ENCODE measurements at places on chromosomes 13 and 19.

DNA sequence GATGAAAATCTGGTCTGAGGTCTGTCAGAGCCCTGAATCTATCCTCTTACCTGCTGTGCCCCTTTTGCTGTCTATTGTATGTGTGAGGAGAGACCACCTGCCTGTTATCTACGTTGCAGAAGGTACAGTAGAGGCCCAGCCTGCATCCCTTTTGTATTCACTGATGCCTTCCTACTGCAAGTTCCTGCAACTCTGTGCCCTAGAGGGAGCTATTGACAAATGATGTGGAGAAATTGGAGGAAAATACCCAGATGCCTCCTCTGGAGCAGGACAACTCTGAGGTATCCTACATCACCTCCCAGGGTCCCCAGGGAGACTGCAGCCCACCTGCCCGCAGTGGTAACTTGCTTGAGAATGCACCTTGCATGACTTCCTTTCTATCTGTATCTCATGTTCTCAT is 33.7 kb downstream of the SIAH3 start:
- DNase-seq = no peak

- DNase-seq = peak; percentile 54
Measured at GRCh38 chr13:102680842-102681740, 13.8 kb downstream of the METTL21C start.

- no peak for DNase-seq
Measured at GRCh38 chr13:102856557-102856956, 10.7 kb downstream of the ERCC5 start.

- DNase-seq = no peak
Measured at GRCh38 chr19:7494416-7495098, 5.7 kb upstream of the PEX11G start.

DNA sequence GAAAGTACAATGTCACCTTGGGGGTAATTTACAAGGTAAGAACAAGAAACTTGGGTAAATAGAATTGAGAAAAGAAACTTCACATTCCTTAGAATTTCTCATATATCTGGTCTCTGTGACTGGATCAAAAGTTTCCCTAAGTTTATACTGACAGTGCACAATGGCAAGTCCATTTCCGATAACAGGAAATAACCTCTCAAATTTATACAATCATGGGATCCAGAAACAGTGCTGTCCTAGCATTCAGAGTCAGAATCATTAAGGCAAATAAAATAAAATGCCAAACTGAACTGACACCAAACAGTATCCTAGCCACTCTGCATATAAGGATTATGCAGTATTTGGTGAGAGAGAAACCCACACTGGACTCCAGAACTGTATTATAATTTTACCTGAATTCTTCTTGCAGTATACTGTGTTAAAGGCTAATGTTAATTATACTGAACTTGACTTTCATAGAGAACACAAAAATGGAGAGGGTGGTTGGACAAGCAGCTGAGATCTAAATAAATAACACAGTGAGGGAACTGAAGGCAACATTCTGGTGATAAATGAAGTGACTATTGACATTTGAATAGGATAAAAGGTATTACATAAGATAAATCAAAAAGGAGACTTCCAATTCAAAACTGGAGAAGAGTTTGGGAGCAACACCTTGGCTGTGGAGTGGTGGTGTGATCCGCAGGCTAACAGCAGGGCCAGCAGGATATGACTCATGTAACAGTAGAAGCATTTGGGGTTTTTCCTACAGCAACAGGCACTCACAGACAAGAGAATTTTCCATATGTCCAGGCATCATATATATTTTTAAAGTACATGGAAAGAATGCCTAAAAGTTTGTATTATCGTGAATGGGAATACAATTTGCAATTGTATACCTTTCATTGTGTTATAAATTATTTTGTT is 932.5 kb upstream of the MIR17HG start:
- no peak for DNase-seq

- peak; percentile 61 for DNase-seq
Measured at GRCh38 chr19:56141417-56141993, 418 bp downstream of the ZNF444 start.

DNA sequence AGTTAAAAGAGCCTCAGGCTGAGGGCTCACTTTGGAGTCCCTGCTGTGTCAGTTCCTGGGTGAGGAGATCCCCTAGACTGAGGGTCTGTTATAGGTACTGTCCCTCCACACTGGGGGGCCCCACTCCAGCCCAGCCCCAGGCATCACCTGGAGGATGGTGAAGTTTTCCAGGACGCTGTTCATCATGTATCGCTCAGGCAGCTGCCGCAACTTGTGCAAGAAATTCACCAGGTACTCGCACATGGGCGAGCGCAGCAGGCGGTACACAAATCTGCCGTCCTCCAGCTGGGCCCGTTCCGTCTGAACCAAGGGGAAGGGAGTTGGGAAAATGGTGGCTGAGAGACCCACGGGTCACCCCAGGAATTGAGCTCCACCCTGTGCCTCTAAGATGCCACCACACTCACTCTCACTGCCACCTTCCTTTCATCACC is 7.1 kb downstream of the CD37 start:
- DNase-seq = peak; percentile 77

GRCh38 chr19:51124729-51125128 is at the start of gene SIGLEC9:
Gene SIGLEC9 (plus strand): TSS chr19:51124906. CDS start chr19:51124975, 69 bp downstream.
- DNase-seq = no peak

DNA sequence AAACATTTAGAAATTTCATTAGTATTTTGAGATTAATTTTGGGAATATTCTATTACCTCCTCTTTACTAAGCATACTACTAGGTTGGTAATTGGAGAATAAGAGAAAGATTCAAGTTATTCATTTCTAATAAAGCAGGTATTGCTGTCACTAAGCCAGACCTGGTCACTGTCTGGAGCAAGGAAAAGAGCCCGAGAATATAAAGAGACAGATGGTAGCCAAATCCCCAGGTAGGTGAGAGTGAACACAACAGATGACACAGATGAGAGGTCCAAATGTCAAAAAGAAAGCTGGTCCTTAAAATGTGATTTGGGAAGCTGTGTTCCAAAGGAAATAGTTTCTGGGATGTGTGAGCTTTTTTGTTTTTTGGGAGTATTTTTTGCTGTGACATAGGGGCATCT is 128.6 kb downstream of the ZNF100 start:
- no peak for DNase-seq

- DNase-seq = no peak
Measured at GRCh38 chr13:20489185-20489820, 36.4 kb downstream of the CRYL1 start.
